ENCODE measurements at places on chromosomes 11 and 22.
A peak's percentile ranks its signal among the peaks of the same experiment; 100 is the strongest.

DNA sequence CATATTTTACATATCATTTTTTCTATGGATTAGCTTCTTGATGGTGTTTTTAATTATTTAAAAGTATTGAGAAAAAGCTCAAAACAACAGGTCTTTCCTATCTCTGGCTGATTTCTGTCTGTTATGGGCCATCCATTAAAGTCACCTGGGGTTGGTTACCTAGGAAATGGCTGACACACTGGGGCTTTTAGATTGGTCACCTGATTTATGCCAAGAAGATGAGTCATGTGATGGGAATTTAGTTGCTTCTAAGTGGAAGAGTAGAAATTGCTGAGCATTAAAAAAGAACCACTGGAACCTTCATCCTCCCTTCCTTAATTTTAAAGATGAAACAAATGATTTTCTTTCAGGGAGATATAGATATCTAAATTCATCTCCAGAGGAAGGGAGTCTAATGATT lies 48.8 kb upstream of the LARGE1 start:
- no peak for DNase-seq

- DNase-seq: no peak
Observed at GRCh38 chr22:19042285-19043120, 79.7 kb downstream of the DGCR2 start.

GRCh38 chr11:2321311-2321683 lies 19.5 kb downstream of the TSPAN32 start:
- no peak for DNase-seq

- no peak for DNase-seq
Observed at GRCh38 chr22:20829491-20830134, 29.0 kb downstream of the PI4KA start.

DNA sequence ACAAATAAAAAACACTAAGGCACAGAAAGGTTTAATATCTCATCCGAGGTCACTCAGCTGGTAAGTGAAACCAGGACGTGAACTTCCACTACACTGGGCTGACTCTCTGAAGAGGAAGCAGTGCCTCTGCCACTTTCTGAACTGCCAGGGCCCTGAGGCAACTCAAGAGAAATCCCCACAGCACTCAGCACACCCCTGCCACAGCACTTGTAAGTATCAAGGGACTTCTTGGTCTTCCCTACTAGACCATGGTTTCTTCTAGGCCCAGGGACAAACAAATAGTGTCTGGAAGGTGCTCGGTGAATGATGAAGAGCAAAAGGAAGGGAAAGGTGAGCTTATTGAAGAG lies 49.7 kb downstream of the RPL27A start:
- DNase-seq: no peak

GRCh38 chr11:35927682-35928081 lies 16.2 kb upstream of the LDLRAD3 start:
- no peak for DNase-seq

- DNase-seq: no peak
Observed at GRCh38 chr11:64856382-64857227, 12.2 kb upstream of the CDC42BPG start.

- DNase-seq: no peak
Observed at GRCh38 chr11:1829039-1829820, 5.6 kb upstream of the SYT8 start.

DNA sequence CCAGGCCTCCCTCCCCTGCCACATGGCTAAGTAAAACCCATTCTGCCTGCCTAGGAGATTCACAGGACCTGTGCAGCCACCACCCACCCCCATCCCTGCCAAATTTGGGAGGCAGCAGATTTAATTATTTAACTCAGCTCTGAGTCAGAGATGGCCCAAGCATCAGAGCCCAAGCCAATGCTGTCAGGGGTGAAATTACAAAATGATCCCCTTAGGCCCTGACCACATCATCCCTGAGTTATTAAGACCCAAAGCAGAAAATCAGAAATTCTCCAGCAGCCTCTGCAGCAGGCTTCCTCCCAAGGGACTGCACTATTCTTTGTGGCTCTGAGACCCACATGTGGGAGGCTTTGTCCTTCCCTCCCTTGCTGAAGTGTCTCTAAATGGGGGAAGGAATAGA lies 52.8 kb upstream of the RRAS2 start:
- no peak for DNase-seq

- no peak for DNase-seq
Observed at GRCh38 chr11:96337541-96338431, 5.2 kb downstream of the MAML2 start.

DNA sequence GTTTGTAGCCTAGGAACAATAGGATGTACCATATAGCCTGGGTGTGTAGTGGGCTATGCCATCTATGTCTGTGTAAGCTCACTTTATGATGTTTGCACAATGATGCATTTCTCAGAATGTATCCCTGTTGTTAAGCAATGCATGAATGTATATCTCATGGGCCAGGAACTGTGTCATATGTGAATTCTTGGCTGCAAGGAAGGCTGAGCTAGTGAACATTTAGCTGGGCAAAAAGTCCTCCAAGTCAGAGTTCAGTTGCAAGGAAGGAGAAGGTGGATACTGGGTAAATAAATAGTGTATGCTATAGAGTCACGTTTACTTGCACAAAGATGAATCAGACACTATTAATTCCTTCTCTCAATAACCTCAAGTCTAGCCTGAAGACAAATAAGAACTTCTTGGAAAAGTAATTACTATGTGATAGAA lies 136.1 kb downstream of the EHF start:
- no peak for DNase-seq

GRCh38 chr11:60984636-60985035 lies 13.2 kb downstream of the CD6 start:
- no peak for DNase-seq

DNA sequence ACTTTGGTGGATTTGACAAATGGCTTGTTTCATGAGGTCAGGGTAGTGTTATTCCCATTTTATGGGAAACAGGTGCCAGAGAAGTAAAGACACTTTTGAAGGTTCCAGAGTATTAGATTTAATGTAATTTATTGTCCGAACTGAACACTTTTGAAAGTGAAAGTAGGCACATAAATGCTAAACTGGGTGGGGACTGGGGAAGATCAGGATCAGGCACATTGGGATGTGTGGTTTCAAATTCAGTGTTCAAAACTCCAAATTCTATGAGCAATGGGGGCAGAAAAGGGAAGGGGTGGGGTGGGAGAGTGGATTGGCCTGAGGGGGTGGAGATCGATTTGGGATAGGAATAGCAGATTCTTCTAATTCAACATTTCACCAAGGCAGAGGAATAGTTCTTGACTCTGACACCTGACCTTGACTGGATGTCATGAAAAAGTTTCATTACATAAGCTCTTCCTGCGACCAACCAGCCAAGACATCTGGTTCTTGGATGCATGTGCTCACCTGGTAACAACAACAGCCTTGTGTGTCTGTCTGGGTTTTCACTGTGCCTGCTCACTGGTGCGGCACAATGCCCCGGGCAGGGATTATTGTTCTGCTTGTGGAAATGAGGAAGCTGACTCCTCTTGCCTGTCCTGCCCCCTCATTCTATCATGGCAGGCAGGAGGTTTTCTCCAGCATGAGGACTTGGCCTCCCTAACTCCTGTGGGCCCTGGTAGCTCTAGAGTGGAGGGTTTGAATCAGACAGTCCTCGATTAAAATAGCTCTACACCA lies 10.8 kb downstream of the PPFIBP2 start:
- DNase-seq: no peak

GRCh38 chr22:47738472-47739013 lies 976.1 kb downstream of the TBC1D22A start:
- DNase-seq: no peak

DNA sequence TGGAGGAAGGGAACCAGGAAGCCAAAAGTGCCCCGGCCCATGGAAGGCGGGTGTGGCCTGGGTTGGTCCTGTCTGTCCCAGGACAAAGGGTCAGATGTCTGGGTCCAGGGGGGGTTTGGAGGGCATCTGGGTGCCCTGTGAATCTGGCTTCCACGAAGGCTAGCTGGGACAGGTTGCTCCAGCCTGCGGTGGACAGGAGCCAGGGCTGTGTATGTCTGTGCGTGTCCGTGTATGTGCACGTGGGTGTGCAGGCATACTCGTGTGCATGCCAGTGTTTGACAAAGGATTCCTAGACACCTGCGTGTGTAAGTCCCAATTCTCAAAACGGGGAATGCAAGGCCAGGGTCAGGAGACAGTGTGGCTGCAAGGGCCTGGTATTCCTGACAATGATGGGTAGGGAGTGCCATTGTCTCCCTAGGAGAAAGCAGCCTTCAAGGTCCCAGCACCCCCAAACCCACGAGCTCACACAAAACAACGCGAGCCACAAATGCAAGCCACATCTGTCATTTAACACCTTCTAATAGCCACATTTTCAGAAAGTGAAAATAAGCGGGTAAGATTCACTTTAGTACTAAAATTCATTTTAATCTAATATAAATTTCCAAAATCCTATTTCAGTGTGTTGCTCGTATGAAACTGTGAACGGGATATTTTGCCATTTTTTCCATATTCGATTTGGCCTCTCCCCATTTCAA lies 78.4 kb upstream of the WNT7B start:
- DNase-seq: no peak

DNA sequence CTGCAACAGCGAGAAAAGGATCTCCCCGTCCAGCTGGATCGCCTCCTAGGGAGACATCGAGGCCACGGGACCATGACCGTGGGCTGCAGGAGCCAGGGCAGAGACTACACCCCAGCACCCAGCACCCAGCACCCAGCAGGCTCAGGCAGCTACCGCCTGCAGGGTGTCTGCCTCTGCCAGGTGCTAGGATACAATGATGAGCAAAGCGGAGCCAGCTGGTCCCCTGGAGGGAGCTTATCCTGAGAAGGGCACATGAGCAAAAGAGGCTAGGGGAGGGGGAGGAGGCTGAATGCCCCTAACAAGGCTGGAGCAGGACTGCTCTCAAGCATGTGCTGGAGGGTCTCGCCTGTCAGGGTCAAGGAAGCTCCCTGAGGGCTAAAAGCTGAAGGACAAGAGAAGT lies 4.8 kb upstream of the CASTOR1 start:
- DNase-seq: no peak

DNA sequence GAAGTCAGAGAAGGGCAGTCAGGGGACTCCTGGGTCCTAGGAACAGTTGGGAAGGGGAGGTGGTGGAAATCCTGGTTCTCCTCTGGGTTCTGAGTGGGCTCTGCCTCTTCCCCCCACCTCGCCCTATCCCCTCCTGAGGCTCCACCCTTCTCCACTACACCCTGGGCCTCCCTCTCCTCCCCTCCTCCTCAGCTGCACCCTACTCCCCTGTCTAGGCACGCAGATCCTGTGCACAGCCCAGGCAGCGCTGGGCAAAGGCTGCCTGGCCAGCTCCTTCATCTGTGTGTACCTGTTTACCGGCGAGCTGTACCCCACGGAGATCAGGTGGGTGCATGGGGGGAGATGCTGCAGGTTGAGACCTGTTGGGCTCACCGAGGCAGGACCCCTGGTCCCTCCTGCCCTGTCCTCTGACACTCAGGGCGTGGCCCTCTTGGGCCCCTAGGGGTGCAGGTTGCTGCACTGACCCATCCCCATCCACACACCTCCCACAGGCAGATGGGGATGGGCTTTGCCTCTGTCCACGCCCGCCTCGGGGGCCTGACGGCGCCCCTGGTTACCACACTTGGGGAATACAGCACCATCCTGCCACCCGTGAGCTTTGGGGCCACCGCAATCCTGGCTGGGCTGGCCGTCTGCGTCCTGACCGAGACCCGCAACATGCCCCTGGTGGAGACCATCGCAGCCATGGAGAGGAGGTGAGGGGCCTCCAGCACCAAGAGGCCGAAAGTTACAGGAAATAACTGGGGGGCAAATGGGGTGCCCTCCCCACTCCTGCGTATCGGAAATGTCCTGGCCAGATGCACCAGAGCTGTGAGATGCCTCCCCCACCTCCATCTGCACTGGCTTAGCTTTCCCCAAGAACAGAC lies 25.3 kb upstream of the POLA2 start:
- DNase-seq: no peak

DNA sequence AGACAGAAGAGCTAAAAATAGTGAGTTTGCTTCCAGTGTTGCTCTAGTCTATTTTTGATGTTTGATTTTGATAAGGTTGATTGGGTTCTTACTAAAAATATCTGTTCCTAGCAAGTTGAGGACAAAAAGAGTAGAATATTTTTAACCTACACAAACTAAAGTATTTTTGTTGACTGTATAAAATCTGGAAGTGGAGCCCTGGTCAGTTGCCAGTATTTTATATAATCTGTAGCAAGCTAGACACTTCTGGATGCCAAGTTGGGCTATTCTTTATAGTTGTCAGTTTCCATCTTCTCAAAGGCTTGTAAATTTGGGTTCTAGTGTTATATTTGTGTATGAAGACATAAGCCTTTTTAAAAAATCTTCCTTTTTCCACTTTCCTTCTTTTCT lies 56.7 kb downstream of the HSD17B12 start:
- DNase-seq: no peak

DNA sequence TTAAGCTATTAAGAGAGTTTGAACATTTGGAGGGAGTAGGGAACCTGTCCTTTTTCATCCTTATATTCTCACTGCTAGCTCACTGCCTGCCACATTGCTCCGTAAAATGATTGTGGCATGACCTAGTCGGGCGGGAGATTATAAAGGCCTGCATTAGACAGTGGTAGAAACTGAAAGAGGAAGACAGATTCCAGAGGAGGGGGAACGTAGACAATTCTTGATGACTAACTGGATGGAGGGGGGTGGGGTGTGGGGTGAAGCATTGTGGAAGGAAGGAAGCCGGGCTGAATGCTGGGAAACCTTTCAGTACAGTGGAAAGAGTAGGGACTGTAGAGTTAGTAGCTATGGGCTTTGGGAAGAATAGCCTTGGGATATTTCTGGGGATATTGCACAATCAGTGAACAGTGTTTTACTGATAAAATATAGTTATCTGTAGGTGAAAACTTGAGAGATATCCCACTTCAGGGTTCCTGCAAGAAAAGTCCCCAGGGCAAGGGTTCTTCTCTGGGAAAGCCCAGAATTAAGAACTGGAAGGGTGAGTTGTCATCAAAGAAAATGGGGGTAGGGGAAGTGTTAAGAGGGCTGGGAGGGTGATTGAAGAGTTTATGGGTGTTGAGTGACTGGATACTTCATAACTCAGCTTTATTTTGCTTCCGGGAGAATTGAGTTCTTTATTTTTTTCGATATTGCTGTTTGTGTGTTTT lies 2.1 kb downstream of the MED15 start:
- peak; percentile 44 for DNase-seq

- no peak for DNase-seq
Observed at GRCh38 chr11:105862736-105863367, 159.2 kb downstream of the MSANTD4 start.

- no peak for DNase-seq
Observed at GRCh38 chr11:104881117-104881794, 17.0 kb downstream of the CASP12 start.

DNA sequence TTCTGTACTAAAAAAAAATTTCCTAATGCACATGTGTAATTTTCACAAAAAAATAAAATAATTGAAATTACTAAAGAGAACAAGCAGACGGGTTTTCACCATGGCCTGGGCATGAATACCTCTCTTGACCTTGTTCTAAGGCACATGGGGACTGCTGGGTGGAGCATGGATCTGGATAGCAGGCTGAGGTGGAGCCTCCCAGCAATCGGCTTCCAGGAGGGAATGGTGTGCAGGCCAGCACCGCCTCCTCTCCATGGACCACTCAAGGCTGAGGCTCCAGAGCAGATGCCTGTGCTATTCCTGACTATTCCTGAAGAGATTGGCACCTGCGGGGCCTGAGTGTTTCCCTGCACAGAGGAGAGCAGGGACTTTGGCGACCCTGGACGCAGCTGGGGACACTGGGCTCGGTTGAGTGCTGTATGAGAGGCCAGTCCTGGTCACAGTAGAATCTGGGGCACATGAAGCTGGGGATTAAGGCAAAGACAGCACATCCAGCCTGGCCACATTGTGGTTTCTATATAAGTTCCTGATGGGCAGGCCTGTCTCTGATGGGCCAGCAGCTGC lies 963.6 kb downstream of the BRD1 start:
- no peak for DNase-seq

Measured in stimulated activated CD4-positive, alpha-beta T cell treated with anti-CD3 and anti-CD28 coated beads, TNF-alpha, amount 100 ng/mL, for 4 hours (primary cell).